C1 segment of cervical spinal cord (tissue), 14 donors: ENCODE measurements at places on chromosomes 1 and 21.

DNA sequence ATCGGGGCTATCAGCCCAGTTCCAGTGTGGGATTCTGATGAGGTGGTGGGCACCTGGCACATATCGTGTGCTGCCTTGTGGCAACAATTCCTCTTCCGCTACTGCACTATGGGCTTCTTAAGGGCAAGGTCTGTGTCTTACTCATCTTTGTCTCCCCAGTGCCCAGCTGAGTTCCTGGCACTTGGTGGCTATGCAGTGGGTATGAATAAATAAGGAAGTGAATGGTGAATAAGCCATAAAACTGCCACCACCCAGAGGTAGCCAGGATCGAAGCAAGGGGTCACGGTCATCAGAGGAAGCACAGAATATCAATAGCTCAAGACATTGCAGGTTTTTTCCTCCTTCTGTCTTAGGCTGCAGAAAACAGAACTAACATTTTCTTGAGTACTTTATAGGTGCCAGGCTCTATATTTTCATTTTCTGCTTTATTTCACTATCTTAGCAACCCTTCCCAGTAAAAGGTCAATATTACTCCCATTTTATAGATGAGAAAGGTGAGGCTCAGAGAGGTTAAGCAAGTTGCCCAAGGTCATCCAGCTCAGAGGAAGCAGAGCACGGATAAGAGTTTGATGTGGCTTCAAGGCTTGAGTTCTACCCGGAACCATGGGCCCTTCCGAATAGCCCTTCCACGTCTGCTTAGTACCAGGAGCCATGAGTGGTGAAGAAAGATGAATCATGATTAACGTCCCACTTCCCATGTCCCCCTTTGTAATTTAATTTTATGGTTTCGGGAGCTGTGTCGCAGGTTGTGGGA is 10.2 kb downstream of the C1orf94 start:
- DNase-seq = no peak

DNA sequence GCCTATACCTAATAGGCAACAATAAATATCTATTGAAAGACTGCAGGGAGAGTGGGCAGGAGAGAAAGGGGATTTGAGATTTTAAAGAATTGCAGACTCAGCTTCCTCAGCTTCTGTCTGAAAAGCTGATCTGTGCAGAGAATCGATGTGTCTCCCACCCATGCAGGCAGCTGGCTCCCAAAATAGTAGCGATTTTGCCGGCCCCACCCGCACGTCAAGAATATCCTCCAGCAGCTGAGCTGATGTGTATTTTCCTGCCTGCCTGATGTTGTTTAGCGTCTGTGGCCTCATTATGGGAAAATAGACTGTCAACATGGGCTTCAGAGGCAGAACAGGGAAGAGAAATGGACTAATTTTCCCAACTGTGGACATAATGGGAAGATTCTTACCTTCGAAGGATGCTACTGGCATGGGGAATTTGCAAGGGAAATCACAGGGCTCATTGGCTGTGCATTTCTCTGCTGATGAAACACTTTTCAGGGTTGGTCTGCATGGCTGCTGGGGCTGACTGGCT is 699.8 kb downstream of the PTPRU start:
- DNase-seq = no peak

- DNase-seq = no peak
Measured at GRCh38 chr1:118987468-118988185, 516 bp downstream of the TBX15 start.

GRCh38 chr1:225534772-225535171 is 106.9 kb upstream of the LBR start:
- no peak for DNase-seq

DNA sequence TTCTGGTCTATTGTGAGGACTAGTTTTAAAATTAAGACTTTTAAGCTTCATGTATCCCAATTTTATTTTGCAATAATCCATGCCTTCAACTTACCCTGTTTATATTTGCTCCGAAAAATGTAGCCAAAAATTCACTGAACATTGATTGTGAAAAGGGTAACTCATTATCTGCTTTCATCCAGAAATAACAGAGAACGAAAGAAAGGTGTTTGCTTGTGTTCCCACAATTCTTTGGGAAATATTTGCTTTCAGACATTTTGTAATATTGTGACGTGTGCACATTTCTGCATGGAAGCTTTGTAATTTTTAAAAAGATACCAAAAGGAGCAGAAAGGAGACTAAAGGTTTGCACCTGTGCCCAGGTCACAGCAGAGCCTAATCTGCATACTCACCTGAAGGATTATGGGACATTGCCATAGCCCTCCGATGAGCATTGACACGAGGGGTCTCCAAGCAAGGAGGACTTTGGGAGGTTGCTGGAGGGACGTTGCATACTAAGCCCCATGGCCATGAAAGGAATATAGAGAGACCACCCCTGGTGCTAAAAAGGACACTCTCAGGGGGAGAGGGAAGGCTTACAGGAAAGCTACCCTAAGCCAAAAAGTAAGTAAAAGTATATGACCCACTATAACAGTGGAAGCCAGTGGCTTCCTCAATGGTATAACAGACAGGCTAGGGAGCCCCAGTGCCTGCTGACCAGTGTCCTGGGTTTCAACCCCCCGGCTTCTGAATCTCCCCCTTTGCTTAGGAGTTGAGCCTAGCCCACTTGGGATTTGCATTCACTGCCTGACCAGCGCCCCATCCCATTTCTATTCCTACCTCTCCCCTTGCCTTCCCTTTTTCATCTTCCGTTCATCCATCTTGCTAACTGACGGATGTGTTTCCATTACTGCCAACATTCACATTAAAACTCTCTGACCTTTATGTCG is 148.6 kb upstream of the ZC3H12A start:
- DNase-seq = no peak

GRCh38 chr21:36692114-36692834 is 6.6 kb upstream of the SIM2 start:
- DNase-seq = no peak
